AG09319 (cell line): ENCODE measurements at places on chromosomes 16 and 17.

DNA sequence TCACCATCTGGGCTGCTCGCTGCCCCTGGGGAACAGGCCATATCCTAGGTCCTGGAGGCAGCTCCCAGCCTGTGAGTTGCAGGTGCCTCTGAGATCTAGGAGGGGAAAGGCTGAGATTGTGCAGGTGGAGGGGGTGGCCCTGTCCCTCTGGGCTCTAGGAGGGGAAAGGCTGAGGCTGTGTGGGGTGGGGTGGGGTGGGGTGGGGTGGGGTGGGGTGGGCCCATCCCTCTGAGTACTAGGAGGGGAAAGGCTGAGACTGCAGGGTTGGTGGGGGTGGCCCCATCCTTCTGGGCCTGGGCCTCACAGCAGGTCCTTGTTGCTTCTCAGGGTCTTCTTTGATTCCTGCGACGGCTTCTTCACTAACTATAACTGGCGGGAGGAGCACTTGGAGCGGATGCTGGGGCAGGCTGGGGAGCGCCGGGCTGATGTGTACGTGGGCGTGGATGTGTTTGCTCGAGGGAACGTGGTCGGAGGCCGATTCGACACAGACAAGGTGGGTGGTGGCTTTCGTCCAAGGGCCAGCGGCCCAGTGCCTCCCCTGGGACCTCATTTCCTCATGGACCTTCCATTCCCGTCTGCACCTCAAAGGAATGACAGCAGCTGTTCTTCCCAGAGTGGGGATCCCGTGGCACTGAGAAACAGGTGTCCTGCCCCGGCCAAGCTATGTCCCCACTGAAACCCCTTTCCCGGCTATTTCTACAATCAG is 7.1 kb downstream of the ENGASE start:
- no peak for DNase-seq

DNA sequence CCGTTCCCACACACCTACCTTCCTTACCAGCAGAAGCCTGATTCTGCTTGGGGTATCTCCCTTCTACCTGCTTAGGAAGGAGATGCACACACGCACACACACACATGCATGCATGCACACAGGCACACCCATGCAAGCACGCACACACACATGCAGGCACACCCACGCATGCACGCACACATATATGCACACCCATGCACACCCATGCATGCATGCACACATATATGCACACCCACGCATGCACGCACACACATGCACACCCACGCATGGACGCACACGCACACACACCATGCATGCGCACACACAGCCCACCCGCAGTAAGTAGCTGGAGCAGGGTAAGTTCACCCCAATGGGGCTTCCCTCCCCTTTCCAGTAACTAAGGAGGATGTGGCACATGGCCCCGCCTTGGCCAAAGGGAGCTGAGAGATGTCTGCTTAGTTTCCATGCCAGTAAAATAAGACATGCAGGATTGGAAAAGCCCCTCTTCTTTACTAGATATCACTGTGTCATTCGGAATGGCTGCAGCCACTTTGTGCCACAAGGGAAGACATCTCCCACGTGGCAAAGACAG is 33.7 kb downstream of the ADCY9 start:
- DNase-seq: no peak

GRCh38 chr16:78969721-78970120 is 630.8 kb downstream of the MAF start:
- DNase-seq: no peak

GRCh38 chr17:17412326-17412725 is 64.5 kb upstream of the MED9 start:
- no peak for DNase-seq

GRCh38 chr17:79844869-79845600 is 5.8 kb upstream of the CBX4 start:
- DNase-seq: no peak

GRCh38 chr16:19649980-19650379 is 68.0 kb downstream of the KNOP1 start:
- DNase-seq: no peak

DNA sequence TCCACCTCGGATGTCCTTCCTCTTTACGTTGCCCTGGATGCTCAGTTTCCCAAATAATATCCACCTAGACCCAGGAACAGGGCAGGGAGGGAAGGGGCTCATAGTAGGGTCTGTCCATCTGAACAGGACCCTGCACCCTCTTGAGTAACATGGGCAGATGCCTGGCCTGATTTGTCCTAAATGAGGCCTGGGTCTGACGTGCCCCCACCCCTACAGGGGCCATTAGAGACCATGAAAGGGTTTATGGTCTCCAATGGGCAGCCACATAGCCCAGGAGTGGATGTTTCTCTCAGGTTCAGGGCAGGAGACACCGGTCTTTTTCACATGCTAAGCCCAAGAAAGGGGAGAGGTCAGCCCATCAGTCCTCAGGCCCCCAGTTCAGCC is 6.8 kb downstream of the CACNG1 start:
- no peak for DNase-seq

DNA sequence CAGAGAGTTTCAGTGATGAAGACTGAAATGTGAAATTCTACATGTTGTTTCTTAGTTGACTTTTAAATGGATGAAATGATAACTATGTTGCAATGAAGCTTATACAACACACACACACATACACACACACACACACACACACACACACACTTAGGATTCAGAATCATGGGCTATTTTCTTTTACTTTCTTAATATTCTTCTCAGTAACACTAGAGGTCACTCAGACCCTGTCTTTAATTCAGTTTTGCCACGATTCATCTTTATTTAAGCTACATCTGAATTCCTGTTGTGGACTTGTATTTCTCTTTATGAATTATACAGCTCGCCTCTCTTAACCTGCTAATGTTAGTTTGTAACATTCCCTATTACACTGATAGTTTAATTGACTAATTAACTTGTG is 109.6 kb upstream of the GOT2 start:
- peak; percentile 8 for DNase-seq

DNA sequence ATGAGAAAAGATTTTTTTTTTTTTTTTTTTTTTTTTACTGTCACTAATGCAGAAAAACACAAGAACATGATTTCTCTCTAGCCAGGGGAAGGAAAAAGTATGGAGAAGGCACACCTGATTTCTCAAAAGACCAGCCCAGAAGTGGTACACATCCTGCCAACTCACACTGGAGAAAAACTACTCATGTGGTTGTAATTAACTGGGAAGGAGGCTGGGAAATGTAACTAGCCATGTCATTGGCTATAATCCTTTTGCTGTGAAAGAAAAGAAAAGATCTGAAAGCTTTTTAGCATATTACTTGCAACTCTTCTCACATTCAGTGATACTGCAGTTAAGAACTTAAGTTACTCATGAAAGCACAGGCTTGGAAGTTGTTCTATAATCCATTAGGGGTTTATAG is 195.9 kb upstream of the PMFBP1 start:
- no peak for DNase-seq

DNA sequence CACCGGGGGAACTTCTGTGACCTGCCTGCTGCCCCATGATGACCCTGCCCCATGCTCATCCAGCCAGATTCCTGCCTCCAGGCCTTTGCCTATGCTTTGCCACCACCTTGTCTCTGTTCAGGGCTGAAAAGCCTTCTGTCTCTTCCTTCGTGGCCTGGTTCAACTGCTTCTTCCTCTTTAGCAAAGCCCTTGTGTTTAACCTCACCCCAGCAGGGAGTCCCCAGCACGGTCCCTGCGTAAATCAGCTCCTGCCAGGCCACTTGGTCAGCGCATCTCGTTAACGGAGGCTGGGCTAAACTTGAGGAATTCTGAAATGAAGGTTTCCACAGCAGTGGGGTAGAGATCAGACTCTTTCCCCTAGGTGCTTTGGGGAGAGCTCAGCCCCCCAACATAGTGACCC is 16.1 kb upstream of the KCNJ12 start:
- DNase-seq: no peak

GRCh38 chr17:44220213-44221083 is 973 bp upstream of the UBTF start:
- DNase-seq: no peak

DNA sequence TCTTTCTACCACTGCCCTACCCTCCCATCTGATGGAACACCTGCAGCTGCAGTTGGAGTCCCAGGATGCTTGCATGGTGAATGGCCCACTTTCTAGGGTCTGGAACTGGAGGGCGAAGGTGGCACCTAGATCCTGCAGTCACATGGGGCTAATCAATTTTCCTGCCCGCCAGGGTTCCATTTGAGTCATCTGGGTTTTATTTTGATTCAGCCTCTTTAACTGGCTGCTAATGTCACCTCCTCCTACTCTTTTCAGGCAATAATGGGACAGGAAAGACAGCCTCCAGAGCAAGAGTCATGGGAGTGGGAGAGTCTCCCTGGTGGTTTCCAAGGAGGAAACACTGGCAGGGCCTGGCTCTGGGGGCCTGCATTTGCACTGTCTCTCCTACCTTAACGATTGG is 3.8 kb upstream of the TBKBP1 start:
- DNase-seq: no peak

DNA sequence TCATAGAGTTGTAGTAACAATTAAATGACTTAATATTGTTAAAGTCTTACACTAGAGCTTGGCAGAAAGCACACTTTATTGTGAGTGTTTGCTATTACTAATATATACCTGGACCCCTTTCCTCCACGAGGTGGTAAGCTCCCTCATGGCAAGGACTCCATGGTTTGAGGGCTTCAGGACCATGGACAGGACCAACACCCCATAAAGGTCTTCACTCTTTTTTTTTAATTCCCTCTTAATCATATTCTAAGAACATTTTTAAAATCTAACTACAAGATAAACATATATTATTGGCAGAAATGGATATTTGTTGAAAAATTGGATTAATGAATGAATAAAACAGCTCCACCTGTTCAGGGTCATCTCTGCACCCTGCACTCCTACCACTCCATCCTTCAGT is 154.5 kb downstream of the CBLN1 start:
- DNase-seq: no peak

- DNase-seq: no peak
These were observed 59.7 kb downstream of the GRIN2A start for GRCh38 chr16:10122546-10122945.

- no peak for DNase-seq
These were observed 2.8 kb downstream of the OMG start for GRCh38 chr17:31294231-31294630.

GRCh38 chr16:59591480-59591879 is 857.4 kb upstream of the GOT2 start:
- DNase-seq: no peak

DNA sequence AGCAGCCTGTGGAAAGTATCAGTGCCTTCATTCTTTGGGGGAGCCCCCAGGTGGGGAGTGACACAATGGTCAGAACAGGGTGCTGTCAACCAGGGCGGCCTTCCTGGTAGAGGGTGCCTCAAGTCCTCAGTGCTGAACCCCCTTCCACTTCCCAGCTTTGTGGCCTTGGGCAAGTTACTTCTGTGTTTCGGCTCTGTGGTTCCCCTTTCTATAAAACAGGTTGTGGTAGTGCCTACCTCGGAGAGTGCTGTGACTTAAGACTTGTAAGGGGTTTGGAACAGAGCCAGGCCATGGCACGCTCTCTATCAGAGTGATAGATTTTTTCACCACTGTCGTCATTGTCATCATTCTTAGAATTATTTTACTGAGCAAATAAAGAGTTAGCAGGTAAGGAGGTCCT is 141.1 kb downstream of the CCDC182 start:
- no peak for DNase-seq

DNA sequence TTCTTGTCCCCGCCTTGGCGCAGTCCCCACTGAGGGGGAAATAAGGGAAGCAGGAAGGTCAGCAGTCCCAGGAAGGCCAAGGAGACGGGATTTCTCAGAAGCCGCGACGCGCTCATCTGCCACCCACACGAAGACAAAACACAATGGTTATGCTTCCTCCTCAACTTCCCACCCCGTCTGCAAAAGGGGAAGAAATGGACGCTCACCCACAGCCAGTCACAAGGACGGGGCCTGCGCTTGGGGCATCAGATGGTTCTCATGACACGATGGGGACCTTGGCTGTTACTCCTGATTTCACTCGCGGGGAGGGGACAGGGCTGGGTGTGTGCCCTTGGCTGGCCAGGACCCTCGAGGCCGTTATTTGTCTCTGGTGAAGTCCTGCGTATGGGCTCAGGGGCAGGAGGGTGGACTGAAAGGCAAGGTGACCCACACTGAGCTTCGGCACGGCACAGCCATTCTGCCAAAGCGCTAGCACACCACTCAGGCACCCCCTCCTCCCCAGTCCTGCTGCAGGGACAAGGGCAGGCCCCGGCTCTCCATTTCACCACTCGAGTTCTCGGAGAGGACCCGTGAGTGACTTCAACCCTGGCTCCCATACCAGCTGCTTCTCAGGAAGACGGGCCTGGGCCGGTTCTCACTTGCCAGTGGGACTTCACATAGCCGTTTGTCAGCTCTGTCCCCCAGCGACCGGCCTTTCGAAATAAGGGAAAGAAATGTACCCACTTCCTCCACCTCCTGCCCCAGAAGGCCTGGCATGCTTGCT is 84.5 kb downstream of the ABR start:
- DNase-seq: no peak

- DNase-seq: no peak
These were observed 2.5 kb upstream of the SRRM2 start for GRCh38 chr16:2749936-2750335.

DNA sequence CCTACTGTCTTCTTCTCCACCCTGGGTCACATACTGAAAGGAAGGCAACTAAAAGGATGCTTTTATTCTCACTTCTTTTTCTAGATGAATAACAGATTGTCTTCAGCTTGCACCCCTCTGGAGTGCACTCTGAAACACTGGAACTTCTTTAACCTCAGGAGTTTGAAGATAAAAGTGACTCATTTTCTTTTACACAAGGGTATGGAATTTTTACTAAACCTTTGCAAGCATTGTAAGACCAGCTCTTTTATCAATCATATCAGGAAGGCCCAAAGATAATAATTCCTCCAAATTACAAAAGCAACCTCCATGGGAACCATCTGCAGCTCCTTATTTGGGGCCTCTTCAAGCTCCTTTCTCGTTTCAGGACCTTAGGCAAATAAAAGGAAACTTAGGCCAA is 193.5 kb upstream of the KIF2B start:
- DNase-seq: no peak

DNA sequence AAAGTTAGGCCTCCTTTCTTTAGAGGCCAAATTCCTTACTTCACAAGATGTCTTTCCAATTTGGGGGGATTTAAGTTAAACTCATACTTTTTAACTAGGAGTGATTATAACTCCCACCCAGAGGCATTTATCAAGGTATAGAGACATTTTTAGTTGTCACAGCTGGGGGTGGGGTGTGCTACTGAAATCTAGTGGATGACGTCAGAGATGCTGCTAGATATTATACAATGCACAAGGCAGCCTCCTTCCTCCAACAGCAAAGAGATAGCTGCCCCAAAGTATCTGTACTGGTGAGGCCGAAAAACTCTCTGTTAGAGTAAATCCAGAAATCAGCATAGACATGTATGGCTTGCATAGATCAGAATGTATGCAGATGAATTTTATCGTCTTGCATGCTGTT is 324.0 kb downstream of the HS3ST4 start:
- no peak for DNase-seq

GRCh38 chr17:26792486-26792885 is 501.4 kb upstream of the WSB1 start:
- DNase-seq: no peak

GRCh38 chr16:1707193-1707790 is 1.3 kb downstream of the MAPK8IP3 start:
- no peak for DNase-seq

DNA sequence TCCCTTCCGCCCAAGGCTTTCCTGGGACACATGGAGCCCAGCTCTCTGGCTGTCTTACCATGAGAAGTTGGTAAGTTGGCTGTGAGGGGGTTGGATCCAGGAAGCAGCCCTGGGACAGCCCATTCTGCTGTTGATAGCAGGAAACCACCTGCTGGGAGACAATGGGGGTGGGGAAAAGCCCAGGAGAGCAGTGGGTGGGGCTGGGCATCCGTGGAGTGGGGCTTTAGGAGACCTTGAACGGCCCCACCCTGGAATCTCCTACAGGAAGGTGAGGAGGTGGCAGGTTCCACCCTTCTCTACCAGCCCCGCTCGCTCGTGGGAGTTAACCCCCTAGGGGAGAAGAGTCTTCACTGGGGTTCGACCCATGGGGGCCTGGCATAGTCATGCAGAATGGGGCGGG is 5.8 kb downstream of the TMEM92 start:
- no peak for DNase-seq
